ENCODE measurements at places on chromosomes 11 and 22.

DNA sequence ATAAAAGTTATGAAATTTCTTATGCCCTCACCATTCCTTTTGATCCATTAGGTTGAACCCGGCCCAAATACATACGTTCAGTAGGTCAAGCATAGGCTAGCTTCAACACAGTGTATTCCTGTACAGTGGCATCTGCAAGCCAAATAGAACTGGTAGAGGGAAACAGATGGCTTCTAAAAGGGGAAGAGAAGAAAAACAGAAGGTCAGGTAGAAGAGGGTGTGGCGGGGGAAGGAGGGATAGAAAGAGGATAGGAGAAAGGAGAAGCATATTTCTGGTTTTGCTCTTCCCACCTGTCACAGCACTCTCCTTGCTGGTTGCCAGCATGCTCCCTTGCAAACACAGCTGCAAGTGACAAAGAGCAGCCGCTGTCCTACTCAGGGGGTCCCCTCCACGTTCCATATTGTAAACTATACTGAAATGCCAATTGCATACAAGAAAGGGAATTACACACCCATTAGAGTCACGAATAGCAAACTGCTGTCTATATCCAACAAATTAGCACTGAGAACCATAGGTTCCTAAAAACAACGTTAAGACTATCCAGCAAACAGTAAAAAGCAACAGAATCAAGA, 71.8 kb downstream of the PHF21A start:
- DNase-seq, result no peak

- DNase-seq, result no peak
These were observed 2.5 kb downstream of the FCHSD2 start for GRCh38 chr11:73139476-73140198.

DNA sequence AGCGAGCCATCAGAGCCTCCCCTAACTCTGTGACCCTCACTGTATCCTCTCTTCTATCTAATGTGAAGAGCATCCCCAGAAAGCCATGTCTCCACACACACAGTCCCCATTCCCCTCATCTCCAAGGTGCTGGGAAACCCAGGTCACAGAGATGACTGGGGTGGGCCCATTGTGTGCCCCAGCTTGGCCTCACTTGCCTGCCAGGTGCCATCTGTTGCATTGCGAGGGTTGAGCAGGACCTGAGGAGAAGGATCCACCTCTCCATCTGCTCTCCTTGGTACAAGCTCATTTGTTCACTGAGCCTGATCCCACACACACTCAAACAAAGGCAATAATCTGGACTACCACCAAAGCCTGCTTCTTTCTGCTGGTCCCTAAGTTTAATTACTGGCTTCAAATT, 118.8 kb downstream of the SPATA19 start:
- no peak for DNase-seq

GRCh38 chr22:28268850-28269249, 349.8 kb upstream of the PITPNB start:
- DNase-seq, result no peak

- DNase-seq, result no peak
These were observed 14.0 kb upstream of the GDPD5 start for GRCh38 chr11:75539459-75540334.

GRCh38 chr11:33704240-33705002, 3.8 kb upstream of the C11orf91 start:
- no peak for DNase-seq

DNA sequence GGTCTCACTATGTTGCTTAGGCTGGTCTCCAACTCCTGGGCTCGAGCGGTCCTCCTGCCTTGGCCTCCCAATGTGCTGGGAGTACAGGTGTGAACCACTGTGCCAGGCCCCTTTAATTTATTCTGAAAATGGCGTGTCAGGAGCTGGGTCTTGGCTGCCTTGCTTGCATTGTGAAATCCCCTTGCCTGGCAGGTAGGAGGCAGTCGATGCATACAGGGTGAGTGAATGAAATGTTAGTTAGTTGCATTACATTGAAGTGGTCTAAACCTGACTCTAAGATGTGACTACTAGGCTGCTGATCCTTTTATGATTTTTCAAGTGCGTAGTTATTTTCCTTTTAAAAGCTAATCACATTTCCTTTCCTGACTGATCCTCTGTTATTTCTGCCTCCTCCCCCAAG, 42.9 kb downstream of the PARVB start:
- DNase-seq, result no peak

- DNase-seq, result no peak
These were observed 62.5 kb upstream of the PPARA start for GRCh38 chr22:46087816-46088277.

DNA sequence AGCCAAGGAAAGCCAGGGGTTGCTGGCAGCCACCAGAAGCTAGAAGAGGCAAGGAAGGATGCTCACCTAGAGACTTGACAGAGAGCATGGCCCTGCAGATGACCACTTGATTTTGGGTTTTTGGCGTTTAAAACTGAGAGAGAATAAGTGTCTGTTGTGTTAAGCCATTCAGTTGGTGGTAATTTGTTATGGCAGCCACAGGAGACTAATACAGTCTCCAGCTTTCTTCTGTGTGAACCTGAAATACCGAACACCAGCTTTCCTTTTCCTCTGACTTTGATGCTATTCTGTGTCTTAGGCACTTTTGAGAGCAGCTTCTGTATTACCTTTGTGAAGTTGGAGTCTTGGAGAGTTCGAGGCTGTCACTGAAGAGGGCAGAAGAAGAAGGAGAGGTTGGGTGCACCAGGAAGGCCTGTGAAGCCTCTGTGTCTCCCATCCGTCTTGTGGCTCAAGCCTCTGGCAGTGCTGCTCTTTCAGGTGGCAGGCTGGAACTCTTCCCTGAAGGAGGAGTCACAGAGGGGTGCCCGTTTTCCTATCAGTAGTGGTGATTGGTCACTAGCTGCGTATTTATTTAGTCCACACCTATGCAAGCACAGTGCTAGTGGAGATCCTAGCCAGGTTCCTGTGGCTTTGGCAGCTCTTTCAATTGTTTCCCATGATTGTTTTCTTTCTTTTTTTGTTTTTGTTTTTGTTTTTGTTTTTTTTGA, 2.5 kb downstream of the TBC1D22A start:
- no peak for DNase-seq

- no peak for DNase-seq
These were observed 33.5 kb downstream of the SCUBE2 start for GRCh38 chr11:9057888-9058287.

- no peak for DNase-seq
These were observed 26.2 kb downstream of the MCM5 start for GRCh38 chr22:35425971-35426800.

- DNase-seq, result no peak
These were observed 426.0 kb upstream of the DDI1 start for GRCh38 chr11:103610435-103610834.

GRCh38 chr11:130766650-130767565, 149.4 kb downstream of the SNX19 start:
- peak; percentile 47 for DNase-seq

All from hematopoietic multipotent progenitor cell (in vitro differentiated cells).